HS-5 (cell line): ENCODE measurements at places on chromosomes 6 and 20.

DNA sequence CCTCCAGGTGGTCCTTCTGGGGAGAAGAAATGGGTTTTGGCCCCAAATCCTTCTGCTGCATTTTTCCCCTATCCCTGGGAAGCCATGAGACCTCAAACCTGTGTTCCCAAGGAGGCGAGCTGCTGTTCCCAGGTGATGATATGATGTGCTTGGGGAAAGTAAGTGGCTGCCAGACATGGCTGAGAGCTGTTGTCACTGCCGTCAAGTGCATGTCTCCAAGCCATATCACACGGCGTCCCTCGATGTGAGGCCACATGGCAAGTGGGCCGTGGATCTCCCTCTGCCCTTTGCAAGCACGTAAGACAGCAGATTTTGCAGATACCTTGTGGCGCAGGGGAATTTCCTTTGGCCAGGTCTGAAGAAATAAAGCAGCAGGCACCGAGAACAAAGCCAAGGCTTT, 103.7 kb upstream of the CD93 start:
- no peak for DNase-seq

DNA sequence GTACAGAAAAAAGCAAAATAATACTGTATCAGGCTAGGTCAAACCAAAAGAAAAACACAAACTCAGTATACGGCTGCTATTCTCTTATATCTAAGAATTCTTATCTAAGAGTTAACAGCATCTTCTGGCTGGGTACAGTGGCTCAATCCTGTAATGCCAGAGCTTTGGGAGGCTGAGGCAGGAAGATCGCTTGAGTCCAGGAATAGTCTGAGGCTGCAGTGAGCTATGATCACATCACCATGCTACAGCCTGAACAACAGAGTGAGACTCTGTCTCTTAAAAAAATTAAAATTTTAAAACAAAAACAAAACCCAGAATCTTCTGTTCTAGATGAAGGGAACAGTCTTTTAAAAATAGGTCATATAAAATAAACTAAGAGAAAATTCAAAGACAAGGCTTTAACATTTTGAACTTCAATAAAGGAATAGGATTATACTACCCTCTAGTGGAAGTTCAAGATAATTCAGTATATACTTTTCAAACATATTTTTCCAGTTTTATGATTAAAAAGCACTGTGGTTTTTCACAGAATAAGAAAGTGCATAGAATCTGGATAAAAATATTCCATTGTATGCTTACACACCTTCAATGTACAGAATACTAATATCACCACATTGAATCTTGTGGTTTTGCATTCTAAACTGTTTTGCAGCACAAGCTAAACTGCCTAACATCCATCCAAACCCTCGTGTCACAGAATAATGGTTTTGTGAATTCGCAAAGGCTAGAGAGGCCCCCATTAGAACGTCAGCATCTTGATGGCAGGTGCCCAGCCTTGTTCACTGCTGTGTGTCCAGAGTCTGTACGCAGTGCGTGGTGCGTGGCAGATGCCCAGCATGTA, 39.3 kb downstream of the DTNBP1 start:
- DNase-seq = no peak

DNA sequence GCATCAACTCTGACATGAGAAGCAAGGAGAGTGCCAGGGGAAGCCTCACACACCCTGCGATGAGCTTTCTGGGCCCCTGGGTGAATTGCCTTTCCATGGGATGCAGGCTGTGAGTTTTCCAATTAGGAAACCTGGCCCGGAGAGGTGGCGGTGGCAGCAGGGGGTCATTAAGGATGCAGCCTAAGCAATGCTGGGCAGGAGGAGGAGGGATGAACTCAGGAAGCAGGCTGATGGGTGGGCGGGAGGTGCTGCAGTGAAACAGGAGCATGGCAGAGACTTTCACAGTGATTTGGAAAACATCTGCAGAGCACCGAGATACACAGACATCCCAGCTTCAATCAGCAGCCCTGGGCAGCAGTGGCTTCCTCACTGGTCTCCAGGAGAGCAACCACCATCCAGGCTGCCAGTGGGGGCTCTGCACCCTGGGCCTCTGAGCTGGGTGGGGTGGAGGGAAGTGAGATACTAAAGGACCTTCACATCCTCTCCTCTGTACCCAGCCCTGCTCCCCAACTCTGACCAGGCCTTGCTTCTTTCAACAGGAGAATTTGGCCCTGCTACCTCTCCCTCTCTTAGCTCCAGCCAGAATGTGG, 44.9 kb downstream of the LRFN2 start:
- no peak for DNase-seq

GRCh38 chr6:110693296-110693695, 122.0 kb downstream of the CDK19 start:
- no peak for DNase-seq

GRCh38 chr20:1888796-1889463, 6.3 kb upstream of the SIRPA start:
- DNase-seq = no peak

DNA sequence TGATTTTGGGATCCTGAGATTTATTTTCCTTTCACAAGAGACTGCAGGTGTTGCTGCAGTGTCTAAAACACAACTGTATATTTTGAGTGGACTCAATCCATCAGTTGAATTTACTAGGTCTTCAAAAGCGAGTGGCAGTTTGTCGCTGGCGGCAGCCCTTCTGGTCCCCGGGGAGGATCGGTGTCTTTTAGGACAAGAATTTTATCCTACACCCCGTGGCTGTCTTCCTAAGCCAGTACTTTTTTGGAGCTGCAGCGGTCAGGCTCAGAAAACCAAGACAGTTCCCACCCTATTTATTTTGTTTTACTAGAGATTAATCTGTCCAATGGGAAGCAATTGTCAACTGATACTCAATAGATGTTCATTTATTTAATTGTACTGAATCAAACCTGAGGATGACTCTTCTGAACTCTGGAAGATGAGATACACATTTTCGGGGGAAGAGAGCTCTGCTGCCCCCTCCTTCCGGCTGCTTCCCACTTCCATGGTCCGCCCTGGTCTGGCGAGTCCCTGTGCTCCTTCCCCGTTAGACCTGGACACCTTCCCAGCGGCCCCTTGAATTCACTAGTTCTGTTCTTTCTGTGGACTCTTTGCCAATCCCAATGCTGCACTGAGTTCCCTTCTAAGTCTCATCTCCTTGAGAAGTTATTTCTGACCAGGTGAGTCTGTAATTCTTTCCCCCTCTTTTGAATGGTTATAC, 90.6 kb downstream of the ERMARD start:
- DNase-seq = no peak

DNA sequence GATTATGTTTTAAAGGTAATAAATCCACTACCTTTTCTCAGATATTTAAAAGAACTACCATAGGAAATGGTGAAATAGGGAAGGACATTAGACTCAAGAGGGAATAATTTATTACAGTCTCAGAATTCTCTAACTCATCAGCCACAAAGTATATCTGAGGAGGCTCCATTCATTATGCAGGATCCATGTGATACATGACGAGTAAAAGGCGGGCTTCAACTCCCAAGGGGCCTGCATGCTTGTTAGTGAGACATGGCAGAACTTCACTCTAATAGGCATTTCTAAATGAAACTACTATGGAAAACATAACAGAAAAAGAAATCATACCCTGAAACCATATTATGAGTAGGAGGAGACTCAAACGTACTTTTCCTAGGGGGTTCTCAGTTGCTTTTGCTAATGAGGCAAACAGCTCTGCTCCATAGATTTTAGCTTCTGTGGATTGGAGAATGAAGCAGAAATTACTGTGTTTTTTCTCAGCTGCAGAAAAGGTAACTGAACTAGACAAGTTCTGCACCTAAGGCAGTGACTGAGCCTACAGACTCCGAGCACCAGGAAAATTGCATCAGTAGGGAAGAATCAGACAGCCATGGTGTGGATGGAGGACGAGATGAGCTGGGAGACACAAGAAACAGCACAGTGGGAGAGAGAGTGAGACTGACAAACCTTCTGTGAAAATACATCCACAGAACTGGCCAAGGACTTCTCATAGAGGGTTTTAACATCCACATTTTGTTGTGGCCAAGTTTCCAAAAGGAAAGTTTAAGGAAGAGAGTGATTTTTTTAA, 254.6 kb upstream of the PRDM1 start:
- no peak for DNase-seq

DNA sequence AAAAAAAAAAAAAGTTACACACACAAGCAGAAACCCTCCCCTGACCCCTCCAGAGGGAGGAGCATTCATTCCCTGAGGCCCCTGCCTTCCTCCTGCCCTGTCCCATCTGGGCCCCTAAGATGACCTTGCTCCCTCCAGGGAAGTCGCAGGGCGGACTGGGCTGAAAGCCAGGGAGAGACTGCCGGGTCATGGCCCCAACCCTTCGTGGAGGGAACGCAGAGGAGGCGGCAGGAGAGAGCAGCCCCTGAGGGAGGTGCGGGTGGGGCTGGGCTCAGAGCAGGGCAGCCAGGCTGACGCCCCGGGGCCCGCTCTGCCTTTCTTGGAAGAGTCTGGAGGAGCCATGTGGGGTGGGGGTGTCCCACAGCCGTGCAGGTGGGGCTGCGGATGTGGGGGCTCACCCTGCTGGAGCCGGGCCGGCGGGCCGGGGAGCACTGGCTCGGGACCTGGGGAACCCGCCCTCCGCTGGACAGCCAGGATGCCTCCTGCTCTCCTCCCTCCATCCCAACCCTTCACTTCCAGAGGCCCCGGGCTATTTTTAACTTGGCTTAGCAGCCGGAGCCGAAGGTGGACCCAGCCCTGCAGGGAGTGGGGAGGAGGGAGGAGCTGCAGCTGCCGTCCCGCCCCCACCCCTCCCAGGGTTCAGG, 15.0 kb upstream of the ABHD16B start:
- DNase-seq = no peak

GRCh38 chr6:122995921-122996793, at the start of gene CLVS2:
Gene CLVS2, plus strand, starts transcription at chr6:122996235. Its CDS starts 1,543 bp downstream, at chr6:122997778.
- peak; percentile 14 for DNase-seq

GRCh38 chr20:45105317-45105716, 4.4 kb upstream of the KCNS1 start:
- no peak for DNase-seq

GRCh38 chr20:53978497-53978896, 91.9 kb downstream of the BCAS1 start:
- DNase-seq = no peak

GRCh38 chr6:44054721-44055559, 72.3 kb downstream of the MRPL14 start:
- DNase-seq = no peak

- DNase-seq = no peak
These were observed 13.7 kb downstream of the BCL2L1 start for GRCh38 chr20:31708736-31709534.

GRCh38 chr6:111774346-111774703, 98.9 kb downstream of the FYN start:
- no peak for DNase-seq

- DNase-seq = no peak
These were observed 1.4 kb downstream of the CDC5L start for GRCh38 chr6:44388887-44389286.

DNA sequence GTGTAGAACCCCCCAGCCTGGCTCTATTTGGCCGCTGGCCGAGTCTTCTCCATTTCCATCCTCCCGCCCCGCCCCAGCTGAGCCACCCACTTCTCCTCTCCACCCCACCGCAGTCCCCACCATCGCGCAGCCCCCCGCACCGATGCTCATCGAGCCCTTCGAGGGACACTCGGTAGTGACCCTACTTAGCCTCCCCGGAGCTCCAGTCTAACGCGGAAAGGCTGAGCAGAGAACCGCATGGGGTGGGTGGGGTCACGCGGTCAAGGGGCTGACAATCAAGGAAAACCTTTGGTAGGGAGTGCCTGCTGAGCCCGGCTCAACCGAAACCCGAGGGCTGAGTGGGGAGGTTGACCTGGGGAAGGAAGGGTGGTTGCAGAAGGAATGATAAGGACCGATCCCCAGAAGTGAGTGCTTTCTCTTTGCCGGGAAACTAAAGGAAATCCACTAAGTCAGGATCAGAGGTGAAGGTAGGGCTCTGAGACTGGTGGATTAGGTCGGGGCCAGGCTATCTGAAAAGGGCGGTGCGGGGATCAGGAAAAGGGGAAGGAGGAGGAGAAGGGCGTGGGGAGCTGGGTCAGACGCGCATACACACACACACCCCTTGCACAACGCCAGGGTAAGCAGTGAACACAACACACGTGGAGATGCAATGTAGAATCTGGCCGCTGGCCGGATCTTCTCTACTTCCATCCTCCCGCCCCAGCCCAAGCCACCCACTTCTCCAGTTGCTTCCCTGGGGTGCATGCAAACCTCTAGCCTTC, 49.8 kb downstream of the CPXM1 start:
- DNase-seq = no peak

- no peak for DNase-seq
These were observed 145.4 kb downstream of the RPS12 start for GRCh38 chr6:132959639-132960326.

GRCh38 chr20:4152696-4153235, 137.4 kb upstream of the RNF24 start:
- no peak for DNase-seq

DNA sequence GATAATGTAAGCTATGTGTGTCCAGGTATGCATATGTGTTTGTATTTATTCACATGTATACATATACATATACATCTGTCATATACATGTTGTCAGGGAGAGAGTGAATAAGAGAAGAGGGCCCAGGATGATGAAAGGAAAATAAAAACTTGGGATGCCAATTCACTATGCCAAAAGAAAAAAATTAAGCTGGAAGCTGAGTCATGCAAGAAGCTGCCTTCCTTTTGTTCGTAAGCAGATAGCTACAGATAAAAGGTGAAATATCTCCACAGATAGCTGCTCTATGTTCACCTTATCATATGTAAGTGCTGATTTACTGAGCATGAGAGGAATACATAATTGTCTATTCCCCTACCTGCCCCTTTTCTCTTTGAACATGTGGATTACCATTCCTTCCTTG, 579.9 kb downstream of the EPM2A start:
- no peak for DNase-seq

DNA sequence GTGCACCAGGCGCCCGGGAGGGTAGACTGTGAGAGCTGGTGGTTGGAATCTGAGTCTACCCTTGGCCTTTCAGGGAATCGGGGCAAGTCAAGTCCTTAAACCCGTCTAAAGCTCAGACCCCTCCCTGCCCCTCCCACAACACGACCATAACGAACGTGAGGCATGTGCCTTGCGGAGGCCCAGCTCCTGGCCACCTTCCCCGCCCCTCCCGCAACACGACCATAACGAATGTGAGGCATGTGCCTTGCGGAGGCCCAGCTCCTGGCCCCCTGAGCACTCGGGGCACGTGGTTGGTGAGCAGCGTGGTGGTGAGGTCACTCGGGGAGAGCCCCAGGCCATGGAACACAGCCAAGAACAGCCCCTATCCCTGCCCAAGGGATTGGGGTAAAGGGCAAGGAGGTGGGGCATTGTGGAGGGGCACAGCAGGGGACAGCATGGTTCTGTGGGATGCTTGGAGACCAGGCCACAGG, 132.2 kb downstream of the TAF4 start:
- DNase-seq = no peak
